ENCODE measurements at places on chromosomes 3 and 15.

- no peaks in the 10 kb centered on the region for H3K4me1 ChIP-seq
- H3K4me3 ChIP-seq: no peak overlapping the region
- no peak overlapping the region for H3K27ac ChIP-seq
- H3K27me3 ChIP-seq: peaks cover 3% of the 10 kb centered on the region
Observed at GRCh38 chr3:105626739-105627138, 242.1 kb downstream of the CBLB start.

GRCh38 chr3:12944413-12944812 lies 103.0 kb upstream of the RPL32 start:
- no peak for DNase-seq
- H3K4me1 ChIP-seq: peaks cover 17% of the 10 kb centered on the region
- H3K27ac ChIP-seq: no peak overlapping the region
- H3K36me3 ChIP-seq: peaks cover 4% of the 10 kb centered on the region

DNA sequence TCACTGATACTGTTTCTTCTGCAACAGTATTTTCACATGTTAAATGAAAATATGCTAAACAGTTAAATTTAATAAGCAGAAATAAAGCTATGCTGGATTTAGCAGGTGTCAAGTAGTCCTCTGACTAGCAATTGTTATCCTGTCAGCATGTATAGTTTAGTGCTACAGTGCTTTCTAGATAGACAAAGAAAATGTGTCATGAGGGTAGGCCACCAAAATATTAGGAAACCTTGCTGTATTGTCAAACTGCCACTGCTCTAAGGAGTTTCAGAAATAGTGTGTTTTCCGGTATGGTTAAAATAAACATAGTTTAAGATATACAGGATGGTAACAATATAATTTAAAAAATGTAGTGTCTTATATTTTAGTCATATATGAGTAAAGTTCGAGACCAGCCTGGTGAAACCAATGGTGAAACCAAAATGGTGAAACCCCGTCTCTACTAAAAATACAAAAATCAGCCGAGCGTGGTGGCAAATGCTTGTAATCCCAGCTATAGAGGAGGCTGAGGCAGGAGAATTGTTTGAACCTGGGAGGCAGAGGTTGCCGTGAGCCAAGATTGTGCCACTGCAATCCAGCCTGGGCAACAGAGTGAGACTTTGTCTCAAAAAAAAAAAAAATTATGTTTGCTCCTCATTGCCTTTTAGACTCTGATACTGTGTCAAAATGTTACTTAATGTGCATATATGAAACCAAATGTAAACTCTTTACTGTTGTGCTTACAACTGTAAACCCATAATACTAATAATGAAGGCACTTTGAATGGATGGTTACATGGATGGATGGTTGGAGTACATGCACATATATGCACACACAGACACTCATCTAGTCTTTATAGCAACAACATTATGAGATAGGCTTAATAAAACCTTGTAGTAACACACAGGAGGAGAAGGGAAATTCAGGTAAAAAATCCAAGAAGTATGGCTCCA lies 204.8 kb downstream of the RSRC1 start:
- no peaks in the 10 kb centered on the region for H3K27me3 ChIP-seq
- DNase-seq: no peak
- H3K27ac ChIP-seq: no peak overlapping the region
- H3K4me3 ChIP-seq: no peak overlapping the region
- no peaks in the 10 kb centered on the region for H3K4me1 ChIP-seq

DNA sequence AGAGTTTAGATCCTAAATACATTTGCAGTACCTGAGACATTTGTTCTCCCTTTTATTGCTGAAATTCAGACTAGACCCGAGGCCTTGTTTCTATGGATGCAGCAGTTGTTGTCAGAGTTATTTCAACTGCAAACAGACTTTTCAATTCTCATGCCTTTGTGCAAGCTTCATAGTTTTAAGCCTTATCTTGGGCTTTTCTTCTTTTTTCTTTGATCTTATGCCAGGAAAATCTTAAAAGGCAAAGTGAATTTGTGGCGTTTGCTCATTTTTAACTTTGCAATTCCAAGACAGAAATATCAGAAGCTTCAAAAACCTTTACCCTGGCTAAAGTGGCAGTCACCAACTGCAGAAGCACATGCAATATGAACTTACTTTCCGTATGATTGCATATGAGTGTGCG lies 576.7 kb downstream of the DIPK2A start:
- no peak for DNase-seq
- no peak overlapping the region for H3K4me3 ChIP-seq
- no peaks in the 10 kb centered on the region for H3K4me1 ChIP-seq
- no peaks in the 10 kb centered on the region for H3K27me3 ChIP-seq

GRCh38 chr3:112675943-112676535 lies 35.1 kb upstream of the CCDC80 start:
- peak overlapping the region; percentile 66 for H3K4me3 ChIP-seq
- peaks cover 70% of the 10 kb centered on the region for H3K4me1 ChIP-seq
- H3K36me3 ChIP-seq: no peaks in the 10 kb centered on the region
- H3K27me3 ChIP-seq: peaks cover 9% of the 10 kb centered on the region
- H3K27ac ChIP-seq: peak overlapping the region; percentile 82

DNA sequence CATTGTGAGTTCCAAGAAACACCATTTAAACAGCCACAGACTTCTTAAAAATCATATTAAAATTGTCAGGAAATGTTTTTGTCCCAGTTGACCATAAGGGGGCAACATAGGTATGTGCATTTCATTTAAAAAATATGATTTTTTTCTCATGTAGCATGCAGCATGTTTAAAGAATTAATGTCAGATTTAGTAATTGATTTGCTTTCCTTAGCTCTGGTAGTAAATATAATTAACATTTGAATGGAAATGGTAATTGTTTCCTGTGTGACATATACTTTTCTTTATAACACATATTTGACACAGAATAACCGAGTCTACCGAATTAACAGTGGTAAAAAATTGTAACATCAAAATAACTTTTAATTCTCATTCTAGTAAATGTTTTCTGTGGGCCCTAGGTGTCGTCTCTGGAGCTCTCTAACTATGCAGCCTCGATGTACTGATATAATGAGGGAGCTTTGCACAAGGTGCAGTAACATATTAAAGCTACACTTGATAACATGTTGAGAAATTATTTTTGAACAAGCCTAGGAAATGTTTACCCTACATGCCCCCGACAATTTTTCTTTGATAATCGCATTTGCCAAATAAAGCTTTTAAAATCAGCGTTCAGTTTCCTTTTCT lies 34.9 kb downstream of the NXPE3 start:
- no peak overlapping the region for H3K4me3 ChIP-seq
- H3K27me3 ChIP-seq: no peaks in the 10 kb centered on the region
- no peak overlapping the region for H3K27ac ChIP-seq
- peaks cover 35% of the 10 kb centered on the region for H3K36me3 ChIP-seq
